Mesothelial cell of epicardium (in vitro differentiated cells): ENCODE measurements at places on chromosomes 6 and 20.

- DNase-seq: no peak
These were observed 11.6 kb downstream of the PABPC1L start for GRCh38 chr20:44921447-44921846.

DNA sequence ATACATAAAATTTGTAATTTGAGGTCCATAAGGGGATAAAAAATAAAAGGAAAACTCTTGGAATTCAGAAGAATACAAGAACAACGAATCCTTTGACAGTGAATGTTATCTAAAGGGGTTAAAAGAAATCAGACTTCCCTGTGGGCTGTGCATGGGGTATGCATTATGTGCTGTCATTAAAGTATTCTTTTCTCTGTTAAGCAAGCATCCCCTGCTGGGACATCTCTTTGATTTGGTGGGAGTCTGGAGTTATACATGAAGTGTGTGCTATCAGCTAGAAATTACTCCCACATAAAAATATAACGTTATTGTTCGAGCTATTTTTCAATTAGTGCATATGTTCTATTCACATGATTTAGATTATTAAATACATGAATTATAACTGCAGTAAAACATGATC, 195.2 kb downstream of the CENPW start:
- no peak for DNase-seq

GRCh38 chr6:126628125-126628524, 288.2 kb downstream of the CENPW start:
- DNase-seq: no peak

- no peak for DNase-seq
These were observed 47.7 kb upstream of the PLN start for GRCh38 chr6:118500130-118501015.

- no peak for DNase-seq
These were observed 65.6 kb downstream of the ERMARD start for GRCh38 chr6:169816975-169817374.

GRCh38 chr6:34592208-34592952, 36.3 kb upstream of the SPDEF start:
- DNase-seq: no peak

DNA sequence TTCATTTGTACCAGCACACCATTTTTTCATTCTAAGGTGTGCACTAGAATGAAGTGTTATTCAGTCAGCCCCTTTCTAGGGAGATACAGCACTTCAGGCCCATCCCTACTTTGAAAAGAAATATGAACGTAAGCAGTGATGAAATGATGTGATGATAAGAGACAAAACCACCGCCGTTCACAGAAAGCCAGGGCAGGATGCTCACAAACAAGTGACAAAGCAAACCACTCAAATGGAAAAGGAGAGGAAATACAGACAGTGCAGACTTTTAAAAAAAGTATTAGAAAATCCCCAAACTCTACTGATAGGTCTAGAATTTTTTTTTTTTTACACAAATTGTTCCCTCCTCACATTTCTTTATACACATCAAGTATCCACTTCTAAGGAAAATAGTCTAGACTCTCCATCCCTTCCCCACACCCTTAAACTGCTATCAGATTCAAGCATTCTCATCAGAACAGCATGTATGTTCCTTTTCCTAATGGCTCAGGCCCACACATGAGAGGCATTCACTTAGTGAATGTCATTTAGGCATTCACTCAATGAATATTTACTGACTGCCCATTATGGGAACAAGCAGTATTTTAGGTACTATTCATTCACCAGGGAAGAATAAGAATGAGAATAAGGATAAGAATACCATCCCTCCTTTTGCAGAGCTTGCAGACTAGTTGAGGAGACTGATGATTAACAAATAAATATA, 243.5 kb downstream of the GMPR start:
- no peak for DNase-seq

DNA sequence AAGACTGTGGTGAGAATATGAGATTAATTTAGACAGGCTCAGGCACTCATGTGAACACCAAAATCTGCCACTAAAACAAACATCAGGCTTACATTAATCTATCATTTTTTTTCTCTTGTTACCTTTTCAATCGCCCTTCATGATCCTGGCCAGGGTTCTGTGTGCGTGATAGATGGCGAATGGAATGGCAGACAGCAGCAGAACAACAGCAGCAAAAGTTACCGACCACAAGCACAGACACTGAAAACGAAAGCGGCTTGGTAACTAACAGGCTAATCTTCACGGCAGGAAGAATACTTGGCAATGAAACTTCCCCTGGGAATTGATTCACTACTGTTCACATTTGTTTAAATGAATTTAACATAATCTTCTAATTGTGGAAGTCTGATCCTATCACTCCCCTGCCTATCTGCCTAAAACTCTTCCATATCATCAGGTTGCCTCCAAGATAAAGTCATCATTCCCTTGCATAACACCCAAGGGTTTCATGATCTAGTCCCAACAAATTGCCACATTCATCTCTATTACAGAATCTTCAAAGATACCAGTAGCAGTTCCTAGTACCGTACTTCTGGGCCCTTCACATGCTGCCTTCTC, 28.7 kb downstream of the PTPRK start:
- no peak for DNase-seq

DNA sequence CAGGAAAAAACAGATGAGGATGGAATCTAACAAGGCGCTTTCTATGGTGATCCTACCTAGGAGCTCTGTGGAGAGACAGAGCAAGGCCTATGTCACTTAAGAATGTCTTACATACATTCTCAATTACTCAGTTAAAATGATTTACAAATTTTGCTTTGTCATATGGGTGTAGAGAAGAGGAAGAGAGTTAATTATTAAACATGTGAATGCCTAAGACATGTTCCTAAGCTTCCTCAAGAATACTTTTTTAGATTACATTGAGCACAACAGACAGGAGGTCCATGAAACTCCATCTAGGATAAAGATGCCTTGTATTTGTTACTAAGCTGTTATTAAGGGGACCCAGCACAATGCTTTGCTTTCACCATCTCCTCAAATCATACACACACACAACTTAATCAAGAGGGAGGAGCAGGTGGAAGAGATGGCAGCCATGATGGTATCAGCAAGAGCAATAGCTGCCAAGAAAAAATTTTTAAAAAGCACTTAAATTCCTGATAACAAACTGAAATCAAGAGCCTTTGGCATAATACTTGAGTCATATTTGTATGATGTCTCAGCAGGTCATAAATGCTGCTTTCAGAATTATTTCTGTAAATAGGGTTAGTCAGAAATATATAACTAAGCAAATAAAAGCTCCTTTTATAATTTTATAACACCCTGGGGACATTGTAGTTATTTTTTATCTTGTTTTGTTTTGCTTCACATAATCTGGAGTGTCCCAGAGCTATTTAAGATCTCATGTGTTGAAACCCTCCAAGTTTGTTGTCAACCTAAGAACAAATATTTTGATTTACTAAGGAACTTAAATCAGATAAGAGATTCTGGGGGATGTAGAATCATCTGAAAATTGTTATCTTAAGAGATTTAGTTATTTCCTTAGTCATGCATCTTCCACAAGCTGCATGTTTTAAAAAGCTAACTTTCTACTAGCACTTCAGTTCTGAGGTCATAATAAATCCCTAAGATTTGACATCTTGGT, 70.0 kb upstream of the CD2AP start:
- DNase-seq: no peak

GRCh38 chr6:165049362-165049761, 260.0 kb downstream of the C6orf118 start:
- DNase-seq: no peak

- no peak for DNase-seq
These were observed 658.2 kb downstream of the HACE1 start for GRCh38 chr6:104201557-104201956.

- no peak for DNase-seq
These were observed 62.9 kb upstream of the HDGFL1 start for GRCh38 chr6:22506496-22506895.

DNA sequence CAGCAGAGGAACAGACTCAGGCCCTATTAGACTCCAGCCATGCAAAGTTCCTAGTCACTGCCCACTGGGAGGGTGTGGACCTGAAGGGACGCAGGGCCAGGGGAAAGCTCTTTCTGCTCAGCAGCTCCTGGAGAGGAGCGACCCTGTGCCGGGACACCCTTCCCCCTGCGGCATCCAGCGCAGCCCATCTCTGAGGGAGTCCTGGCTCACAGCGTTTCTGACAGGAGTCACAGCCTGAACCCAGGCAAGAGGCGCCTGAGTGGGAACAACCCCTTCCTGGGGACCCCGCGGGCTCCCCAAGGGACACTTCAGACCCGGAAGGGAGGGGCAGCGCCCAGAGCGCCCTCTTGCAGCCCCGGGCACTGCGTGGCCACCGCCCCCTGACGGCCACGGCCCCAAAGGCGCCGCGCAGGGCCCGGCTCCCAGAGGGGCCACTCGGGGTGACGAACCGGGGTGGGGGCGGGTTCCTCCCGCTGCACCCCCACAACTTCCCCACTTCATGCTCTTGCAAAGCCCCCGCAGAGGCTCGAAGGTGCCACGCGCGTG, 862 bp downstream of the UCKL1 start:
- no peak for DNase-seq

GRCh38 chr20:1931830-1932229, 36.6 kb downstream of the SIRPA start:
- no peak for DNase-seq

DNA sequence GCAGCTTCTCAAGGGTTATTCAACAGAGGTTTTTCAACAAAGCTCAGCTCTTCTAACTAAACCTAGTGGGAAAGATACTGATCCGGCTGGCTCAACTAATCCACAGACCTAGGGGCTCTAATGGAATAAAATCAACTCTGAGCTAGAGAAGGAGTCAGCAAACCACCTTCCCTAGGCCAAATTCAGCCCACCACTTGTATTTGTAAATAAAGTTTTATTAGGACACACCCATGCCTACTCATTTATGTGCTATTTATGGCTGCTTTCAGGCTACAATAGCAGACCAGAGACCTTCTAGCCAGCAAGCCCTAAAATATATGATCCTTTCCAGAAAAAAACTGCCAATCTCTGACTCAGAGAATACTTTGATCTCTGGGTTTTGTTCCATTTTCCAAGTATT, 6.0 kb upstream of the RAB22A start:
- no peak for DNase-seq

- no peak for DNase-seq
These were observed 33.2 kb upstream of the SNX9 start for GRCh38 chr6:157789861-157790260.

DNA sequence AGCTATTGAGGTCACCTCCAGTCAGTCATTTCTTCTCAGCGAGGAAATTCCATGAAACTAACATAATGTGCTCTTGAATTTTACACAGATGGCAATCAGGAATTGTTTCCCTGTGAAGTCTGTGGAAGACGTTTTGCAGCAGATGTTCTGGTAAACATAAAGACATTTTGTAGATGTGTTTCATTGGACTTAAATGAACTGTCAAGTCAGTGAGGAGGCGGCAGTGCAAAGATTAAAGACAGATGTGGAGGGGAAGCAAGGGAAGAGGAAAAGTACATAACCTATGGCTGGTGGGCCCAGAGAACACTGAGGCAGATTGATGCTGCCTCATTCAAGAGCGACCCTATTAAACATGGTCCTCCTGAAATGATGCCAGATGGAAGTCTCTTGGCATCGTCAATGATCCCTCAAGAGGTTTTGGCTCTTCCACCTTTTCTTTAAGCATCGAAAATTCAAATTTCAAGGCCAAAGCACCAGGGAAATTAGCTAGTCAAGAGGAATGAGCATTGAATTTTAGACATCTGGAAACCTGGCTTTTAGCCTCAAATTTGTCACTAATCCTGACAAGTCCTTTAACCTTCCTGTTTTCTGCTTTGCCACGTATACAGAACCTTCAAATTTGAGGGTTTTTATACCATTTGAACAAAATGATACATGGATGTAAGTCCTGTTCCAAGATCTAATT, 20.1 kb downstream of the ZC2HC1B start:
- DNase-seq: no peak

DNA sequence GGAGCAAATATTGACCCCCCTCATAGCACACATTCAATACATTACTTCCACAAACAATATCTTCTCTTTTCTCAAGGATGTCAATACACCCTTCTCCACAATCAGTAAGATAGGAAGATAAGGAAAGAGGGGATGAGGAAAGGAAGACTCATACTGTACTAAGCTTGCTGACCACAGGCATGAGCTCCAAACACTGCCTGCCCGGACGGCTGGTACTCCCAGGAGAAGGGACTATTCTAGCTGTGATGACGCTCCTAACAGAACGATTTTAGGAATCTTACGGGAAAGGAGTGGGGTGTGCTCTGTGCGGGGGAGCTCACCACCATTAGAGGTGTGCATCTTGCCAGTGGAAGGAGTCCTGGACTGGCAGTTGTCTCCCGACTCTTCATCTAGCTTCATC, 3.9 kb upstream of the CCN6 start:
- no peak for DNase-seq

GRCh38 chr6:169312658-169313346, 59.2 kb upstream of the THBS2 start:
- no peak for DNase-seq

- DNase-seq: no peak
These were observed 5.8 kb upstream of the PLTP start for GRCh38 chr20:45917790-45918141.

- no peak for DNase-seq
These were observed 36.0 kb downstream of the YTHDF1 start for GRCh38 chr20:63179687-63180568.

- no peak for DNase-seq
These were observed 31.9 kb upstream of the MRPS18A start for GRCh38 chr6:43719511-43719910.

DNA sequence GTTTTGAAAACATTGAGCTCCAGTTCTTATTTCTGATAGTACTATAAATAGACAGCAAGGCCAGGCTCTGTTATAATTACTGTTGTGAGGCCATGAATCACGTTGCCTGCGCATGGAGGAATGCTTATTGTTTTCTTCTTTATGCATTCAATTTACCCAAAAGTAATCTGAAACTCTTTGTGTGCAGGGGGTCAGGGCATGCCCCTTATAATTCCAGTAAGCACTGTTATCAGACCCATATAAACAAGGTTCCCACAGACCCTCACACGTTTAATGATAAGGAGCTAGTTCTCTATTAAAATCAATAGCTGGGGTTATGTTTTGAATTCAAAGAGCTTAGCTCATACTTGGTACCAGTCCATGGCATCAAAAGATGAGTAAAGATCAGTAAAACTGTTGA, 174.8 kb upstream of the ARG1 start:
- DNase-seq: no peak

DNA sequence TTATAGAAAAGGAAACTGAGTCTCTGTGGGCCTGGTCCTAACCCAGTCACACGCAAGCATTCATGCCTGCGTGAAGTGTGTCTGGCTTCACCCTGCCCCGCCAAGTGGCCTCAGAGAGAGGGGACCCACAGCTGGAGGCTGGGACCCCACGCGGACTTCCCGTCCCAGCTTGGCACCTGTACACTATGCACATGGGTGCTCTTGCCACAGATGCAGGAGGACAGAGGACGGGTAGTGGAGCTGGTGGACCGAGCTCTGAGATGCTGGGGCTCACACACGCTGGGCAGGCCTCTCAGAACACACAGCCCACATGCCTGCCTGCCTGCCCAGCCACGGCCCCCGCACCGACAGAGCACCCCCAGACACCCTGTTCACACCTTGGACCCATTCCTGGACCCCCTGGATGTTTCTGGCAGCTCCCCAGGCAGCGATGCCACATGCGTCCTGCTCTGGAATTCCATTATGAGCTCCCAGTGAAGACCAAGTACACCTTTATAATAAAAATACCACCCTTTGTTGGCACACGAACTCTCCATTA, 24.9 kb upstream of the SMOC2 start:
- DNase-seq: no peak
